ENCODE measurements at places on chromosomes 7 and 10.

DNA sequence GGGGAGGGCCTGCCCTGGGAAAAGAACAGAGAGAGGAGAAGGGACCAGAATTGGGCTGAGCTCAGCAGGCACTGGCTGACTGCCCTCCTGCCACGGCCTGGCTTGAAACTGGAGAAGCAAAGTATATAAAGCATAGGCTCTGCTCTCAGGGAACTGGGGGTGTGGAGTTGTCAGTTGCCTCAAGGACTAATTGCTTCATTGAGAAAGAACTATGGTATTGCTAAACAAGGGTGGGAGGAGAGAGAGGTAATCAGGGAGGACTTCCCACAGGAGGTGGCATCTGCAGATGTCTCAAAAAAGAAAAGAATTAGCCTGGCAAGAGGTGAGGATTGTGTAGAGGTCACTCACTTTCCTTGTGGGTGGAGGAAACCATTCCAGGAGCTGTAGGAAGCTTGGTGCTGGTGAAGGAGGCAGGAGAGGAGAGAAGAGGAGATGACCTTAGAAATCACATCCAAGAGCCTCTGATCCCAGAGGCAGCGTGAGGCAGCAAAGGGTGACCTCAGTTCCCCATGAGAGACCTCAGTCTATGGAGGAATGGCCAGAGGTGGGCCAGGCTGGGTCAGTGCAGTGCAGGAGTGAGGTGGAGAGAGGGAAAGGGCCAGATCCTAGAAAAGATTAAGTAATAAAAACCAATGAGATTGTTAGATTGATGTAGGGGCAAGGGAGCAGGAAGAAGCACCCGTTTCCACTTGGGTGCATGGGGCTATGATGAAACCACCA is 2.4 kb downstream of the PILRB start:
- no peak for DNase-seq

- no peak for DNase-seq
These were observed 783.8 kb downstream of the SORCS1 start for GRCh38 chr10:106380706-106381105.

DNA sequence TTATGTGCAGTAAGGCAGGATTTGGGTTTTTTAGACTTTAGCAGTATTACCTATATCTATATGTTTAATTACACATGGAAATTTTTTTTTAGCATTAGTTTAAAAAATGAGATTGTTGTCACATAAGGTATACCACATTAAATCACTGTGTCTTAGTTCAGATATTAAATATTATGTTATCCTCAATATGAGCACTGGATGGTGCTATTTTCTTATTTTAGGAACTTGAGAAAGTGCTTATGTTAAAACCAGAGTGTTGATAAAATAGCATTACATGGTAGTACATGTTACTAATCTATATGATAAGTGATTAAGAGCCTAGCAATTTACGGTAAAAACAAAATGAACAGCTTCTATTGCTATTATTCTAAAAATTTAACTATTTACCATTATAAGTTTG is 28.8 kb downstream of the MIOS start:
- peak; percentile 42 for DNase-seq

- no peak for DNase-seq
These were observed 9.6 kb upstream of the SRGN start for GRCh38 chr10:69078311-69078710.

GRCh38 chr7:141160246-141160860 is 86.5 kb downstream of the TMEM178B start:
- no peak for DNase-seq

DNA sequence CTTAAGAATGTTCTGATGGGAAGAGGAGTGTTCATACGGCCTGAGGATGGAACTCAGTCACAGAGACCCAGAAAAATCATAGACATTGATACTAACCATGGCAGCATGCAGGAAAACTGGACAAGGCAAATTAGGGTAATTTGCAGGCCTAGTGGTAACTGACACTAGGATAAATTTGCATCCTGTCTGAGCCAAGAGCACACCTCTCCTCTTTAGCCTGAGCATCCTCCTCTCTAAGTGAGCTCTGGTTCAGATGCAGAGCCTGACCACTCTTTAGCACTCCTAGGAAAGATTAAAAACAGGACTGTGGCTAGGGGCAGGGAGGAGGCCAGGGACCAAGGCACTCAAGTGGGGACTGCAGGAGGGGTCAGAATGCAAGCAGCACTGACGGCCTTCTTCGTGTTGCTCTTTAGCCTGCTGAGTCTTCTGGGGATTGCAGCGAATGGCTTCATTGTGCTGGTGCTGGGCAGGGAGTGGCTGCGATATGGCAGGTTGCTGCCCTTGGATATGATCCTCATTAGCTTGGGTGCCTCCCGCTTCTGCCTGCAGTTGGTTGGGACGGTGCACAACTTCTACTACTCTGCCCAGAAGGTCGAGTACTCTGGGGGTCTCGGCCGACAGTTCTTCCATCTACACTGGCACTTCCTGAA is at the start of gene TAS2R41:
TAS2R41 (plus strand) TSS at position 373 of the 650 bp plus-strand sequence; CDS start at position 373, 0 bp downstream.
- no peak for DNase-seq

Measured in HCEC 1CT (cell line).